ENCODE measurements at places on chromosomes 2 and 18.

- ATAC-seq: no peak
Measured at GRCh38 chr18:46452820-46453219, 204.2 kb downstream of the LOXHD1 start.

DNA sequence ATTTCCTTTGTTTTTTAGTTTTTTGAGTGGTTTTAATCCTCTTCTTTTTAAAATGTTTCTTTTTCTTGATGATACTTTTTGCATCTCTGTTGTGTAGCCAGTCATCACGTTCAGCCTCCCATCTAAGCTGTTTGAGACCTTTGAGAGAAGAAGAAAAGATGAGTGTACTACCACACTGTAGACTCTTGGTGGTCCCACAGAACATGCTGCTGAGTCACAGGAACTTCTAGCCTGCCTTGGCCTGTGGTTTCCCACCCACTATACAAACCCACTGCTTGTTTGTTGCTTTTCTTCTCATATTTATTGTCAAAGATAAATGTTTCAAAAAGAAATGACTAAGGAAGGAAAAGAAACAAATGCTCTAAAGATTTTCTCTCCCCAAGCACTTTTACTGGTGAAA is 5.5 kb downstream of the CEBPZOS start:
- no peak for ATAC-seq

DNA sequence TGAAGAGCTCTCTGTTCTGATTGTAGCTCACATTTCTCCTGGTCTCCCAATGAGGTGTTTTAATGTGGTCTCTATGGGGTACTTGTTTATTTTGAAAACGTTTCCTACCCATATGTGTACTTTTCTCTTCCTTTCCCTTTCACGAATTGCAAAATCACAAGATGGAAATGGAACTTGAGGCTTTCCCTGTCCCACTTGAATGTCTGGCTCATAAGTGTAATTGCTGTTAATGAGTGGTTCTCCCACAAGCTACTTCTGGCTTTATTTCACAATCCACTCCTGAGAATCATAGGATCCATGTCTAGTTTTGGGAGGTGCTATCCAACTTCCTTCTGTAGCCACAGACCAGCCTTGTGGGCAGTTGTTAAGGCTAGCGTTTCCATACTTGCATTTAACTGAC is 81.1 kb upstream of the CAVIN2 start:
- ATAC-seq: no peak

GRCh38 chr2:5713101-5713500 is 20.9 kb downstream of the SOX11 start:
- ATAC-seq: no peak

DNA sequence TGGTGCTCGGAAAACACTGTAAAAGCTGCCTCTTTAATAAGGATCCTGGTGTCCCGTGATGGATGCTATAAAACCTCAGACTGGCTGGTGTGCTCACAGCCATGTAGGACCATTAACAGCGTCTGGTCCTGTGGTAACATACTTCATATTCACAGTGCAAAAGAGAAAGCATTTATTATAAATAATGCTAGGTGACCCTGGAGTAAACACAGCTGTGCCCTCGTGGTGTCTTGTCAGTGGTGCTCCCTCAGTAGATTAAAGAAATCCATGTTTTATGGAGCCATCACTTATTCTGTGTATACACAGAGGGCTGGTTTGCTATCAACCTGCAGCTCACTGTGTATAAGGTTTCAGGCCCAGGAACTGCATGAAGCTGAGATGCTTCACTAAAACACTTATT is 106.9 kb downstream of the CDK15 start:
- ATAC-seq: no peak

- ATAC-seq: no peak
Measured at GRCh38 chr2:19409046-19409445, 50.6 kb upstream of the OSR1 start.

- ATAC-seq: peak; percentile 95
Measured at GRCh38 chr2:85772019-85772745, 18.4 kb downstream of the ATOH8 start.

DNA sequence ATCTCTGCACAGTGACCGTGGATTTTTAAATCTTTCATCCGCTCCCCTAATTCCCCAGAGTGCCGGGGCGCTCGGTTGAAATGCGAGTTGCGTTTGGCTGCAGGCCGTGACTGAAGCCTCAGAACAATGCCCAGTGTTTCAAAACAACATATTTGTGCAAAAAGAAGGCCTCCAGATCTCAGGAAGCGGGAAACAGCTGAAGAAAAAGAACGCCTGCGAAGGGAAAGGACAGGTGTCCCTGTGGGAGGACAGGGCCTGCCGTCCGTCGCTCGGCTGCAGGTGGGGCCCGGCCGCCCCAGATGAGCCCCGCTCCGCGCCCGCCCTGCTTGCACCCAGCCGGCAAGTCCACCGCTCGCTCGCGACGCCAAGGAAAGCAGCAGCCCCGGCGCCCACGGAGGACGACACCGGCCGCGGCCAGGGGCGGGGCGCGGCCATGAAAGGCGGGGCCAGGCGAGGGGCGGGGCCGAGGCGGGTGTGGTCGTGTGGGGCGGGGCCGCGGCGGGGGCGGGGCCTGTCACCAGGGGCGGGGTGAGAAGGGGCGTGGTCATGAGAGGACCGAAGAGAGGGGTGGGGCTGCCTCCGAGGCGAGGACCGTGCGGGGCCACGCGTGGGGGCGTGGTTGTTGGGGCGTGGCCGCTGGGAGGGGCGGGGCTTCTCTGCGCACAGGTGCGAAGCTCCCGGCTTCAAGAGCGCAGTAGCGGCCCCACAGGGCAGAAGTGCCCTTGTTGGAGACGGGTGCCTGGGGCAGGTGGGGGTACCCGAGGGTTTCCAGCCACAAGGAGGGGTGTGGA is 17.6 kb upstream of the BOK start:
- ATAC-seq: peak; percentile 60

DNA sequence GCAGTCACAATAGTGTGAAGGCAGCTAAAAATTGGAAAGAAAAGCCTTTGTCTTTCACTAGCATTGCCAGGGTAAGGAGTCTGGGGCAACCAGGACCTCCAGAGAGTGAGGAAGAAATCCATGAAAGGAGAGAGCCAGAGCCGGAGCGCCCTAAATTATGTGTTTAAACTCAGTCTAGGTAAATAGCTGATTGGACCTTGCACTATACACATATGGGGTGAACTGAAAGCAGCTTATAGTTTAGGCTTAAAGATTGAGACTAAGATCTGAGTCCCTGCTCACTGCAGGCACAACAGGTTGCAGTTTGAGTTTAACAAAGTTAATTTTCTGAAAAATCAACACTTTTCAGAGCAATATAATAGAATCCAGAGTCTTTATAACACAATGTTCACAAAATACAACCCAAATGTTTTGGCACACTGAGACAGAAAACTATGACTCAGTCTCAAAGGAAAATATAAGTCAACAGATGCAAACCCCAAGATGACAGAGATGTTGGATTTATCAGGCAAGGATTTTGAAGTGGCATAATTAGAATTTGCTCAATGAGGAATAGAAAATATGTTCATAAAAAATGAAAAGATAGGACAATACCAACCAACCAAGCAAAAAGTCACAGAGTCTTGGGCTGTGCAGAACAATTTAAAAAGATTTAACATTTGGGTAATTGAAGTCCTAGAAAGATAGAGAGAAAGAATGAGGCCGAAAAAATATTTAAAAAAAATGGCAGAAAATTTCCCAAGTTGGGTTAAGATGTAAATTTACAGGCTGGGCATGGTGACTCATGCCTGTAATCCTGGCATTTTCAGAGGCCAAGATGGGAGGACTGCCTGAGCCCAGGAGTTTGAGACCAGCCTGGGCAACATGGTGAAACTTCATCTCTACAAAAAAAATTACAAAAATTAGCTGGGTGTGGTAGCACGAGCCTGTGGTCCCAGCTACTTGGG is 39.6 kb downstream of the DOK1 start:
- no peak for ATAC-seq

GRCh38 chr2:163692081-163692480 is 43.7 kb downstream of the FIGN start:
- ATAC-seq: no peak

DNA sequence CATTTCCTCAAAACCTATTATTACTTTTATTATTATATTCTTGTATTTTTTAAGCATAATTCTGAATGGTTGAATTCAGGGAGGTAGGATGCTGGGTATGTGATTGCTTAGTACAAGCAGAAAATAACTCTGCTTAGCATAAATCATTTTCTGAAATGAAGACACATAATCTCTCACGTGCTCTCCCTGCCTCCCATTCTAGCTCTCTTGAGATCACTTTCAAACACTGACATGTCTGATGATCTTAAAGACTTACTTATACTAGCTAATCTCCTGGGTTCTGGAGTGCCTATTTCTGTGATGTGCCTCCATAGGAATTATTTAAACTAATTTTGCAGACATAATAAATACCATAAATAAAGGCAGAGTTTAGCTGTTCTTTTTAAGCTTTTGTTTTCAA is 1136.0 kb downstream of the SUCLG1 start:
- no peak for ATAC-seq

DNA sequence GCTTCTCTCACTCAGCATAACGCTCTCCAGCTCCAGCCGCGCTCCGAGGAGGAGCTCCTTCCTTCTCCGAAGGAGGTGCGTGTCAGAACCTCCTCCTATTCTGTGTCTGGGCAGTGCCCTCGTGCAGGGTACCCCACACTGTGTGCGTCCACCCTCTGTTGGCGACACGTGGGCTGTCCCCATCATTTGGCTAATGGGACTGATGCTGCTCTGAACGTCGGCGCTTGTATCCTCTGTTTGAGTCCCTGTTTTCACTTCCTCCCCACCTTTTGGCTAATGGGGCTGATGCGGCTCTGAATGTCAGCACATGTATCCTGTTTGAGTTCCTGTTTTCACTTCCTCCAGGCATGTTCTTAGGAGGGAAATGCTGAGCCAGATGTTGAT is 22.2 kb downstream of the KCNG2 start:
- ATAC-seq: peak; percentile 39

GRCh38 chr2:96866986-96867755 is 2.7 kb downstream of the SEMA4C start:
- ATAC-seq: no peak

GRCh38 chr2:231172025-231172424 is 26.4 kb upstream of the ARMC9 start:
- ATAC-seq: no peak

GRCh38 chr18:3911413-3911812 is 461.4 kb downstream of the TGIF1 start:
- no peak for ATAC-seq

DNA sequence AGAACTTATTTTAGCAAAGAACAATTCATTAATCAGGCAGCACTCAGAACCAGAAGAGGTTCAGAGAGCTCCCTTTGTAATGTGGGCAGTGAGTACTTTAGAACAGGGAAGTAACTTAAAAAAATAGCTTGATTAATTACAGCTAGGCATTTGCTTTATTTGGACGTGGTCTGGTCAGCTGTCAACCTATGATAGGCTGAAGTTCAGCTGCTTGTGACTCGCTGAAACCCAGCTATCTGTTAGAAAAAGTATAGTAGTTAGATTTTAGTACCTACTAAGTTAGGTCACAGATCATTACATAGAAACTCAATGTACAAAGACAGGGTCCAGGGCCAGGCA is 40.0 kb downstream of the PKDCC start:
- ATAC-seq: no peak

DNA sequence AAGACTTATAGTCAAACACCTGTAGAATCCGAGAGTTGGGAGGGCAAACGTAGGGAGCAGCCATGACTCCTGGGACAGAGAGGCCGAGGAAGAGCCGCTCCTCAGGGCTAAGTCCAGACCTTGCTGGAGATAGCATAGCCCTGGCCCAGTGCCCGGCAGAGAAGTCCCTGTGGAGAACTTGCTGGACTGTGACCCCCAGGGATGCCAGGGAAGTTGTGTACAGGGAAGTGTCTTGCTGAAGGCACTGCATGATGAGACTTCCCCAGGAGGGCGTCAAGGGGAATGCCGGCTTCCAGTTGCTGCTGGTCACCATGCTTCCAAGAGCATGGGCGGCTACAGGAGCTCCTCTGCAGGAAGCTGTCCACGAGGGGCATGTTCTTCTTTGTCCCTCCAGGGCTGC is 8.6 kb upstream of the CNDP1 start:
- ATAC-seq: no peak

DNA sequence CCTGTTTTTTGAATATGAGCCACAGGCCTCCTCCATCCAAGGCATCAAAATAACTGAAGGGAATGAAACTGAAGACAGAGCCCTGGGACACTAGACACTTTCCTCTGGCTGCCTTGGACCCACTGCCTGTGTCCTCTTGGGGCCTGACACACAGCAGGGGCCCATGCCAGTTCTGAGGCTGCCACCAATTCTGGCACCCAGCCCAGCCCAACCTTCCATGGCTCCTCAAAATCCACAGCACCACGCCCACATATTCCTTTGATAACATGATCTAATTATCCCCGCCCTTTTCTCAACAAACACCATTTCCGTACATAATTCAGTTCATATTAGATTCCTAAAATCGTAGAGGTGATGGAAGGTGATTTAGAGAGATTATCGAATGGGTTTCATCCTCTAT is 64.2 kb downstream of the EMX1 start:
- ATAC-seq: no peak

- ATAC-seq: no peak
Measured at GRCh38 chr18:56034949-56035348, 447.0 kb upstream of the TCF4 start.

GRCh38 chr2:18790509-18791171 is 201.3 kb upstream of the NT5C1B start:
- no peak for ATAC-seq

DNA sequence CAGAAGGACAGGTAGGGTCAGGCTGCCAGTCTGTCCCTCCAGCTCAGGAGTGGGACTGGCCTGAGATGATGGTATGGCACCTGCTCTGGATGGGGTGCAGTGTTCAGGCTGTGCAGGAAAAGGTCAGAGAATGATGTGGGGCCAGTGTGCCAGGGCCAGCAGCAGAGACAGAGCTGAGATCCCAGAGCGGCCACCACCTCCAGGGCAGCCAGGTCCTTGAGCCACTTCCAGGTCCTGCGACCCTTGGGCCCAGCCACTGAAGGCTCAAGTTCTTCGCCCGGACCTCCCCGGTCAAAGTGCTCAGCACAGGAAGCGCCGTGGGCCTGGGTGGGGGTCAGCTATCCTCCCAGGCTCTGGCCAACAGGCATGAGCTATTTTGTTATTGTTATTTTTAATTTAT is 12.1 kb upstream of the ARMC9 start:
- no peak for ATAC-seq

DNA sequence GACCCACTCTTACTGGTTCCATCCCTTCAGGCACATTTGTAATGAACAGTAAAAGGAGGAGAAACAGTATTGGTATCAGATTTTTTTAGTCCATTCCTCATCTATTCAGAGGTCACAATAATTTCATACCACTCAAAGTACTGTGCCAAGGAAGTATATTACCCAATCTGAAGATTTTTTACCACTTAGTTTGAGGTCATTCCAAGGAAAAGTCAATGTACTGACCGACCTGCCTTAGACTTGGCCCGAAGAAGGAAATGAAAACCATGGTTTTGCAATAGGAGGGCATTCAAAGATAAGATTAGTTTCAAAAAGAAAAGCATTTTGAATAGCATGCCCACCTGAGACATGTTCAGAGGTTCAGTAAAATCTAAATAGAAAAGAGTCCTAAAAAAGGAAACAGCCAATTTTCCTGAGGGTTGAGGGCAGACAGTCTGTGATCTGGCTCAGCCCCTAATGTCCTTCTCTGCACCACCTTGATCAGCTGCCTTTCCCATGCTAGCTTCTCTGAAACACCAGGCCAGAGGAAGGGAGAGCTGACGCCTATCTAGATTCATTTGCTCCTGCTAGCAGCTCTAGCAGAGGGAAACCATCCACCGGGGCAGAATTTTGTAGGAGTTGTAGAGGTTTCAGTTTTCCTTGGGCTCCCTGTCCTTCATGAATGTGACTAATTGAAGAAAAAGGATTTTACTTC is 107.3 kb upstream of the FZD5 start:
- no peak for ATAC-seq
